Kidney capillary endothelial cell (primary cell): ENCODE measurements at places on chromosomes 2 and 18.

DNA sequence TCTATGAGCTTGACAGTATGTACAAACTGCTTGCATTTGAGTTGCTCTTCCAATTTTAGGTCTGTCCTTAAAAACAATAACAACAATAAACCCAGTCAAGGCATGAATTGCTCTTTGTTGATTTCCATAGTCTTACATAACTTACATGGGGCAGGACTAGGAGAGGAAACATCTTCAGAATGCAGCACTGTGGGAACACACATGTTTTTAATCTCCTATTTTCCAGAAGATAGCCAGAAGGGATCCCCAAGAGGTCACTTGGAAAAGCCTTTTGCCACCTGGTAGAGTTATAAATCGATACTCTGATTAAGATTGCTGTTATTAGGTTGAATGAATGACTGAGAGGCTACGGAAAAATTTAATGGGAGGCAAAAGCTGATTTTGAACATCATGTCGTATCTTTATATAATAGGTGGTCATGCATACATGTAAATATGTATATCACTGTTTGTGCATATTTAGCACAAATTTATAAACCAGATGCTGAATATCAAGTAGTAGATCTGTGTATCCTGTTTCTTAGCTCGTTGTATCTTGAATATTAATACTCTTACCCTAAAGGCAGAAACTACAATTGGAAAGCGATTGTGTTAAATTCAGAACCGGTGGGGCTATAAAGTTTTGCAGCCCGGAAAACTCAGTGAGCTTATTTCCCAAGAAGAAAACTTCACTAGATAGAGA, 479.4 kb upstream of the TCF4 start:
- no peak for DNase-seq

- no peak for DNase-seq
These were observed 18.4 kb downstream of the ZC3H6 start for GRCh38 chr2:112293636-112294401.

GRCh38 chr2:82959727-82960126, 1499.4 kb downstream of the SUCLG1 start:
- no peak for DNase-seq

- no peak for DNase-seq
These were observed 160.8 kb downstream of the AGPS start for GRCh38 chr2:177553176-177553884.

GRCh38 chr2:218788529-218789255, 6.7 kb downstream of the CYP27A1 start:
- no peak for DNase-seq

GRCh38 chr2:31337860-31338259, 76.7 kb downstream of the XDH start:
- DNase-seq, result no peak

DNA sequence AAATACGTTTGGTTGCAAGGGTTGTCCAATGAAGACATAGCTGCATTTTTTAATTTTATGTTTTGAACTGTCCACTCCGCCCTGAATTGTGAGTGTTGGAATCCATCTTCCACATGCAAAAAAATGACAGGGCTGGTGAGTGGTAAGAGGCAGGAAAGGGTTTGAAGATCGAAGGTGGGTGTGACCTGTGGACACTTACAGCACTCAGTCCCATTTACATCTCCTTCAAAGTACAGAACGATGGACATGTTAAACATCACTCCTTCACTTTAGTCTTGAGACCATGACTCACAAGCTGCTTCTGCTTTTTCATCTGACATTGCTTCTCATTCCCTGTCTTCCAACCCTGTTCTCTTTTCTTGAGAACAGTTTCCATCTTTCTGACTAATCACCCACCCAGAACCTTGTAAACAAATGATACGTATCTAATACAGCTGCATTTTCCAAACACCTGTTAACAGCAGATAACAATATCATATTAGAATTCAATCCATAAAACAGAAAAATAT, 179.3 kb downstream of the ZNF516 start:
- no peak for DNase-seq

GRCh38 chr2:16284941-16285625, 344.7 kb downstream of the MYCN start:
- DNase-seq, result no peak

DNA sequence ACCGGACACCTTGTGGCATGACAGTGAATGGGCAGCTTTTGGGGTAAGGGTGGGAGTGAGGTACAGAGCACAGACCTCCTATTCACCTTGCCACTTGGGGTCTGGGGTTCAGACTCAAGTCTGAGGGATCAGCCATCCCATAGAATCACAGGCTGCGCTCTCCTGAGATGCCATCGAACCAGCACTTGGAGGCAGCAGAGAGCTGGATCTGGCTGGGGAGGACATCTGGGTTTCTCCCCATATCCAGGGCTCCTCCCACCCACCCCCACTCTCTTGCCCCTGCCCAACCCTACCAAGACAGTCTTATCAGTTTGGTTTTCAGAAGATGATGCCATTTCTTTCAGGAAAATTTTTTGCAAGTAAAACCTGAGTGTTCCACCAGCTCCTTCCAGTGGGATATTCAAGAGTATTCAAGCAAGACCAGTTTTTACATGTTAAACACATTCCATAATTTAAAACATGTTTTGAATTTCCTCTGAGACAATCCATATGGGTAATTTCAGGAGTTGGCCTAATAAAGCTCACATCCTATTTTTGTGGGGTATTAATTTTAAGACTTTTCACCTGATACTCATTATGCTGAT, 29.2 kb upstream of the TEX44 start:
- peak; percentile 51 for DNase-seq

GRCh38 chr2:64699712-64700111, 46.0 kb upstream of the SERTAD2 start:
- DNase-seq, result no peak

DNA sequence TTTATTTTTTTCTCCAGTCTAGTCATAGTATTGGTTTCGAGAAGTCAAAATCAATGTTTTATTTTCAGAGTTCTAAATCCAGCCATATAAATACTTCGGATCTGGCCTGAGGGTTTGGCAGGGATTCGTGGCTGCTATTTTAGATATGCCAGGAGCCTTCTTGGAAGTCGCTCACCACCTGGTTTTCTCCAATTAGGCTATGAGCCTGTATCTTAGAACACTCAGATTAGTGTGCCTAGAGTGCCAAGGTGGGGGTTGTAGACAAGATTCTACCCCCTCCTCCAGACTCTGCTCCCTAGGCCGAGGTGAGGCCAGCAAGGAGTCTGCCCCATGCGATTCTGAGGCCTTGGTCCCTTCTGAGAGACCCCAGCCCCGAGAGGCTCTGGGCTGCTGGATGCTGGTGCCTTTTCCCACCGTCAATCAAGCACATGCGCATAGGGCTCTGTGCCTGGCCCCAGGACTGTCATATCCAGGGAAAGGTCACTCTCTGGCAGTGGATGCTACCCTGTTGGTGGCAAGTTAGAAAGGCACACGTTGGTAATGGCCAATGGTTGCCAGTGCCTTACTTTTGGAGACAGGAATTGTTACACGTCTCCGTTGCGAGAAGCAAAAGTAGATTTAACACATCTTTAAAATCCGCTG, 197.1 kb downstream of the AGAP1 start:
- no peak for DNase-seq

GRCh38 chr2:199278099-199278498, 179.6 kb downstream of the SATB2 start:
- DNase-seq, result no peak

DNA sequence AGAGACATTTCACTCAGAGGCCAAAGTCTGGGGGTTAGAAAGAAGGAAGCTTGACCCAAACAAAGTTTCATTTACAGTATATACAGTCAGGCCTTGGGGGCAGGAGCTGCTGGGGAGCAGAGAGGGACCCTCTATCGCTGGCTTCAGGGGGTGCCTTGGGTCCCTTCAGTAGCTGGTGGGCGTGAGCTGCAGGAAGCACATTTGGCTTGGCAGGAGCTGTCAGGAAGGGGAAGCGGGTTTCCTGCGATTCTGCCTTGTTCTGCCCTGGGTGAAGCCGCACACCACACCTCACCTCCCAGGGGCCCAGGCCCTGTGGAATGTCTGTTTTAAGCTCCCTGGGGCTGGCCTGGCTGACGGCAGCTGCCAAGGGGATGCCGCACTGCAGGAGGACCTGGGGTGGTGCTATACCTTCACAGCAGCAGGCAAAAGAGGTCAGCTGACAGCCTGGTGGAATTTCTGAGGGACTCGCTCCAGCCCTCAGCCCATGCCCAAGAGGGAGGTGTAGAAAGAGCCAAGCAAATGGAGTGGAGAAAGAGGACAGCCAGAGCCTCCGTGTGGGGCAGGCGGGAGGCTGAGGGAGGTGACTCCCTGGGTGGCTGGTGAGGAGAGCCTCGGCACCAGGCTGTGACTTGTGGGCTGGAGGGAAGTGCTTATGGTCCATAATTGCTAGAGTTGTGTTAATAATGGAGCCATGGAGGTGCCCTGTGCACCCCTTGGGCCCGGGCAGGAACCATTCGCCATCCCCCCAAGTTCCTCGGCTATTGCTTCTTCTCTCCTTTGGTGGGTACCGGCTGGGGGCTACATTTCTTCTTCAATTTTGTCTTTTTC, 43.9 kb downstream of the PSD4 start:
- peak; percentile 44 for DNase-seq

- DNase-seq, result no peak
These were observed 434.4 kb downstream of the THSD7B start for GRCh38 chr2:137199751-137200150.

DNA sequence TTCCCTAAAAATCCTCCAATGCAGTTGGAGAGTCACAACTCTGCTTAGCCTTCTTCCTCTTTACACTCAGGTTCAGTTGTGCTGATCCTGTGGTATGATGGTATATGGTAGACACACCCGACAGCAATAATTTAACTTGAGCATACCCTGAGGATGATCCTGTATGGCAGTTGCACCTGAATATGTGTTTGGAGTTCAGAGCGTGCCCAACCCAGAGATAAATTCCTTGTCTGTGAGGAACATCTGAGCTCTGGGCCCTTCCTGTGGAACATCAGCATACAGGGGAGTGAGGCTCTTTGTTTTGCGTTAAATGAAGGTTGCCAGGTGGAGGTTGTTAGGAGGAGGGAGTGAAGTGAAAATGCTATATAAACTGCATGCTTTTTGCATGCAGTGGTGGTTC, 187.7 kb downstream of the MYO3B start:
- no peak for DNase-seq

- peak; percentile 38 for DNase-seq
These were observed 82.9 kb downstream of the GRB14 start for GRCh38 chr2:164538240-164538866.

- no peak for DNase-seq
These were observed 65.6 kb downstream of the SH3BP4 start for GRCh38 chr2:235017441-235017840.

DNA sequence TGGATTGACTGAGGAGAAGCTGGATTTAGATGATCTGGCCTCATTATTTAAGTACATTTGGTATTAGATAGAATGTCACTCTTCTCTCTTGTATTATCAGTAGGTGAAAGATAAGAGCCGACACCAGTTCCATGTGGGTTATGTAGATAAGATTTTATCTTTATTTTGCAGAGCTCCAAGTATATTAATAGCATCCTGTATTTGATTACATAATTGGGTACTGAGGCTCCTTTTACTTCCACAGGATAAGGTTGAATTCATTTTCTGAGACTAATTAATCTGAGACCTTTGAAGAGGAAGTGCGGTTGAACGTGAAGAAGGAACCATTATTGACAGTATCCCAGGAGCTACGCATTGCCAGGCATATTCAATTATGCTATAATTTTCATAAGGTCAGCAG, 32.8 kb upstream of the CD226 start:
- no peak for DNase-seq

- no peak for DNase-seq
These were observed 24.6 kb upstream of the NOTO start for GRCh38 chr2:73177645-73178255.

DNA sequence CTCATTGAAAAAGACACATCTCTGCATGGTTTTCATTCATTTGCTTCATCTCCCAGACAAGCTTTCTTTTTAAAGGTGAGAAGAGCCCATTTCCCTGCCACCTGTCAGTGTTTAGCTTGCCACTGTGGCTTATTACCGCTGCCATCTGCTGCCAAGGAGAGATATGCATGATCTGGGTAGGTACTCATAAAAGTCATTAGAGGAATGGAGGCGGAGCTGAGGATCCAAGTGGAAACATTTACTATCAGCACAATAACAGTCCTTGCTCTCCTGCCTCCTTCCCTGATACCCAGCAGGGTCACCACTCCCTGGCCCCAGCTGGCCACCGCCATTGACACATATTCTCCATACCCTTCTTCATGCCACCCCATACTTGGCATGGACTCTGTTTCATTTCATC, 390.4 kb downstream of the TSN start:
- no peak for DNase-seq

DNA sequence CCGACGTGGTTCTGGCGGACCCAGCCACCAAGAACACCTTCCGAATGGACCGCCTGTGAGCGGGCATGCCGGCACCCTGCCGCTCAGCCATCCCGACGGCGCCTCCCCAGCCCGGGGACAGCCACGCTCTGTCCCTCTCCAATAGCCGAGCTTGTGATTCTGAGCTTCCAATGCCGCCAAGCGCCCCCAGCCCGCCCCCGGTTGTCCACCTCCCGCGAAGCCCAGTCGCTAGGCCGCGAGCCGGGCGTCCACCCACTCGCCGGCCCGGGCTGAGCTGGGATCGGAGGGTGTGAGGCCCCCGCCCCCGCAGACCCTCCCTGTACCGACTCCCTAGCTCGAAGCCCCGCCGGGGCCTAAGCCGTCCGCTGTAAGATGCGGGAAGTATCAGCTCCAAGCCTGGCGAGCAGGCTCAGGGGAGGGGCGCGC, 1195.1 kb upstream of the CHAC2 start:
- DNase-seq, result no peak

DNA sequence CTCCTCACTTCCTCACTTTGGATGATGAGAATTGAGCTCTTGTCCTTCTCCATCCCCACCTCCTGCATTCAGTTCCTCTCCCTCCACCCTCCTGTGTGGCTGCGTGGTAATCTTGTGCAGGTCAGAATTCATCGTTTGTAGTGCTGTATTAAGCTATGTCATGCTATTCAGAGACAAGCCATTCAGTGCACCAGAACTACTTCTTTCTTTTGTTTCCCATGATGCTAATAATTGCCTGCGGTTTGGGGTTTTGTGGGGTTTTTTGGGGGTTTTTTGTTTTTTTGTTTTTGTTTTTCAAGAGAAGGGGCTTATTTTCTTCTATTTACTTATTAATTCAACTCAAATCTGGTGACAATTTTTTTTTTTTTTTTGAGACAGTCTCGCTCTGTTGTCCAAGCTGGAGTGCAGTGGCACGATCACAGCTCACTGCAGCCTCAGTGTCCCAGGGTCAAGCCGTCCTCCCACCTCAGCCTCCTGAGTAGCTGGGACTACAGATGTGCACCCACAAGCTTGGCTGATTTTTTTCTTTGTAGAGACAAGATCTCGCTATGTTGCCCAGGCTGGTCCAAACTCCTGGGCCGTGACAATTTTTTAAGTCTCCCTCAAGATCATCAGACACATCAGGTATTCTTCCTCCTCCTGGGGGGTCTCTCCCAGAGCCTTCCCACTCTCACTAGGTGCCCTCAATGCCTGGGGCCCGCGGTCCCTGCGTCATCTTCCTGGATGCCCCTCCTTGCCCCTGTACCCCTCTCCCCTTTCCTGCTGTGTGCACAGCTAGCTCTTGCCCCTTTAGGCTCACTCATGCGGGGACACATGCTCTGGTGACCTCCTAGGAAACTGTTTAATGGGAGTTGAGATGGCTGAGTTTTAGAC, 37.8 kb downstream of the MAL start:
- no peak for DNase-seq
